Hematopoietic multipotent progenitor cell treated with erythropoietin and hydrocortisone succinate and interleukin-3 and kit ligand, for 4 days (in vitro differentiated cells): ENCODE measurements at places on chromosomes 12 and 14.
A peak's percentile ranks its signal among the peaks of the same experiment; 100 is the strongest.

- no peak for DNase-seq
Observed at GRCh38 chr12:26648066-26648465, 184.9 kb downstream of the ITPR2 start.

DNA sequence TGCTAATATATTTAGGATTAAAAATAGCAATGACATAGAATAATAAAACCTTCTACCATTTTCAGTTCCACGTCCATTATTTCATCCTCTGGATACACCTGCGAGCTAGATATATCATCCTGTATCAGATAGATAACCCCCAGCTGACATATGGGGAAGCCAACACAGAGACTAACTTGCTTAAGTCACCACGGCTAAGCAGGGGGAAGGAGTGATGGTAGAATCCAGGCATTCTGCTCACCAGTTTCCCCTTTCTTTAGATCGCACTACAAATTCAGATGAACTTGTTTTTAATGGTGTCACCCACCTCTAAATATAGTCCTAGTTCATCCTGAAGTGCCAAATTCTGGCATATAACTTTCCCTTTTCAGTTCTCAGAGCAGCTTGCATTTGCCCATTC, 110.1 kb downstream of the TXNDC16 start:
- DNase-seq: peak; percentile 33

DNA sequence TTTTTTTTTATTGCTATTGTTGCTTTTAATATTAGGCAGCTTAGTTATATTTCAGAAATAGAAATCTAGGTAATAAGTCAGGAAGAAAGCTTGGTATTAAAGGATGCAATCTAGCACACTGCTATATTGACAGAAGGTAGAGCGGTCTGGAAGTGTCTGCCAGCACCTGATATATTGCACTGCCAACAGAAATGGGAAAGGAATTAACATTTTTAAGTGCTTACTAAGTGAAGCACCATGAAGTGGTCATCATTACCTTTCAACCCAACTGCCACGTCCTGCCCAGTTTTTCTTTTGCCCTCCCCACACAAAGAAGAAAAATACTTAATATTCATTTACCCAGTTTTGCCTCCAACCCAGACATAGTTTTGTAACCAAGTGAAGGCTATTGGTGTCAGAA, 163.5 kb downstream of the KITLG start:
- DNase-seq: no peak

DNA sequence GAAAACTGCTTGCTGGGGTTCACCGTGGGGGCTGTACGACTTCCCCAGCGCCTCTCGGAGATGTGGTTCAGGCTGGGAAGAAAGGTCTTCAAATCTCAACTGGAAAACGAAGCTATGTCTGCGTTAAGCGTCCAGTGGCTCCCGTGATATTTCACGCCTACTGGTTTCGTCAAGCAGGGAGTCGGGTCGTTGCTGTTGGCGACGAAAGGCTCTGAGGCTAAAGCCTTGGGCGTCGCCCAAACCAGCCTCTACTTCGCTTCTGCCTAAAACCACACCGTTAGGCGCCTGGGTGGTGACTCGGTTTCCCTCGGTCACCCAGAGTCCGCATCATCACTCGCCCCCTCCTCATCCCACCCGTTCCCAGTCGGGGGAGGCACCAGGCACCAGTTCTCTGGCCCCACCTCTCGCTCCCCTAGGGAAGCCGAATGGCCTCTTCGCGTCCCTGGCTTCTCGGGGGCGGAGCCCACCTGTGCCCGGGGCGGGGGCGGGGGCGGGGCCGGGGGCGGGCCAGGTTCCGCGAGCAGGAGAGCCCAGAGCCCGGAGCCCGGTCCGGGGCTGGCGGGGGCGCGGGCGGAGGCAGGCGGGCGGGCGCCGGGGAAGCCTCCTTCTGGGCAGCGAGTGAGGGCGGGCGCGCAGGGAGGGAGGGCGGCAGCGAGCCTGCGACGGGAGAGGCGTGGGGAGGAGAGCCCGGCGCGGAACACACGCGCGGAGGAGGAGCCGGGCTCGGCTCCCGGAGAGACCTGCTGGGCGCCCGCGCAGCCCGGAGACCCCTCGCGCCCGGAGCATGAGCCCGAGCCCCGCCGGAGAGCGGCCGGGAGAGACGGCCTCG, at the start of gene B4GALNT3:
TSS of gene B4GALNT3 (plus strand) at position 510 of the 829 bp plus-strand sequence. CDS start 438 bp downstream, outside the sequence.
- DNase-seq: peak; percentile 44

GRCh38 chr12:115500872-115501271, 776.6 kb downstream of the MED13L start:
- no peak for DNase-seq

DNA sequence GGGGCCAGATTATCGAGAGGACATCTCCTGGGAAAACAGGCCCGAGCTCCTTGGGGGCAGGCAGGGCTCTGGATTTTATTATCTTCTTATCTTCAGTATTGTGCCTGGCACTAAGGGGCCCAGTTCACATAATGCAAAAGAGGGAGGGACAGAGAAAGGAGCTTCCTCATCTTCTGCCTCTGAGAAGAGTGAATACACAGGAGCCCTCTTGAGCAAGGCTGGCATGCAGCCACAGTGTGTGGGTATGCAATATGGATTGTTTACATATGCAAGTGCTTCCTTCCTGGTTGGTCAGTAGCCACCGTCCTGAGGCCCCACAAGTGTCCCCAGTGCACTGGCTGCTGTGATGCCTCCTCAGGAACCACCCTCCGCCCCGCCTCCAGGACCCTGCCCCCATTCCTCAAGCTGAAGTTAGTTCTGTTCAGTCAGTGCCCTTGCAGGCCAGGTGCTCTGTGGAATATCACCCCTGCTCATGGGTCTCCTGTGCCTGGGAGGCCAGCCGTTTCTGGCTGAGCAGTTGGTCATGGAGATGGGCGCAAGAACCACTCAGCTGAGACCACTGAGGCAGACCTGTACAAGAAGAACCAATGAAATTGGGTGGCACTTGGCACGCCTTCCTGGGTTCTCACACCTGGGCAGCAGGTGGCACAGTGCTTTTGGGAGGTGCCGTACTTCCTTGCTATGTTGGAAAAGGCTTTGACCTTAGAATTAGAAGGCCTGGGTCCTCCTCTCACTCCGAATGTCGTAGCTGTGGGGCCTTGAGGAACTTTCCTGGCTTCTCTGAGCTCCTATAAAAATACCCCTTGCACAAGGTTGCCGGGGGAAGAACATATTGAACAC, 35.1 kb upstream of the ACTN1 start:
- DNase-seq: peak; percentile 93

DNA sequence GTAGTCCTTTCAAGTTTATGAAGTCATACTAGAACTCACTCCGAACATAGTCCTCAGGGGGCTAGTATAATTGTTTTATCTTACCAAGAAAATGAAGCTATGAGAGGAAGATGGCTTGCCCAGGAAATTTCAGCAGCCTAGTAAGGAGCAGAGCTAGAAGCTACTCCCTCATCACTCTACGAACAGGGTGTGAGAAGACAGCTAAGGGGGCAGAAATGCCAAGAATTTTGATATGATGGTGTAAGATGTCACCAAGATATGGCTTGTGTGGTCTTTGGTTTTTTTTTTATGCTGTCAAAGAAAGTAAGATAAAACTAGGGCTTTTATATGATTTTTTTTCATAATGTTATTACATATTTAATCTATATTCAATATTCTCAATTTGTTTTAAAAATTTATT, 47.6 kb downstream of the PRICKLE1 start:
- DNase-seq: no peak

DNA sequence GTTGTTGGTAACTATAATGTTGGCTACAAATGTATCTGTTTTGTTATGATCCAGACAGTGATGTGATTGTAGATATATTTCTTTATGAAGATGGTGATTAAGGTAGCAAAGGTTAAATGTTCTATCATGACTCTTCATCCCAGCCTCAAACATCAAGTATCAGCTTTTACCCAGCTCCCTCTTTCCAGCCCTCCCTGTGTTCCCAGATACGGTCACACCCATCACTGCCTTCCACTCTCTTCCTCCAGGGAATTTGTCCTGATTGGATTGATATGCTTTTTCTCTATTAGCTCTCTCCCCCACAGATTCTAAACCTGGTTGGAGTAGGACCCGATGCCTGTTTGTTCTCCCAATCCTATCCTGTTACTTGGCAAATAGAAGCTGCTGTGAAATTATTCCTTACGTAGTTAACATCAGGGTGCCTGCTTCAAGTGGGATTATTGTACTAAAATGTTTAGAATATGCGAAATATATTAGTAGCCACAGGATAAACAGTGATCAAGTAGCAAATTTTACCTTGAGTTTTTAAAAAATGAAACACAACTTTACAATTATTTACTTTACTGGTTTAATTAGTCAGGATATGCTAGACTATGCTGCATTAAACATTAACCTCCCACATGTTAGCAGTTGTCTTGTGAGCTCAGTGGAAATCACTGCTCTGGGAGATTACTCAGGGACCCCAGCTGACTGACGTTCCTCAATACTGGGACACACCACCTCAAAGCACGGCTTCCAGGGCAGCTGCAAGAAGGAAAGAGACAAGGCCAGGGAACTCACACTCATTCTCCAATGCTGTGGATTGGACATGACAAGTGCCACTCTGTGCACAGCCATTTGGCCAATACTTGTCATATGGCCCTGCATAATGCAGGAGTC, 165.3 kb downstream of the ALX1 start:
- DNase-seq: no peak

- DNase-seq: peak; percentile 28
Observed at GRCh38 chr12:57190037-57190436, 26.6 kb upstream of the NXPH4 start.

GRCh38 chr12:16218934-16219751, 58.3 kb downstream of the SLC15A5 start:
- DNase-seq: no peak

- DNase-seq: no peak
Observed at GRCh38 chr14:74476607-74477006, 16.5 kb downstream of the NPC2 start.

- no peak for DNase-seq
Observed at GRCh38 chr14:96161636-96162035, 43.0 kb upstream of the BDKRB2 start.

DNA sequence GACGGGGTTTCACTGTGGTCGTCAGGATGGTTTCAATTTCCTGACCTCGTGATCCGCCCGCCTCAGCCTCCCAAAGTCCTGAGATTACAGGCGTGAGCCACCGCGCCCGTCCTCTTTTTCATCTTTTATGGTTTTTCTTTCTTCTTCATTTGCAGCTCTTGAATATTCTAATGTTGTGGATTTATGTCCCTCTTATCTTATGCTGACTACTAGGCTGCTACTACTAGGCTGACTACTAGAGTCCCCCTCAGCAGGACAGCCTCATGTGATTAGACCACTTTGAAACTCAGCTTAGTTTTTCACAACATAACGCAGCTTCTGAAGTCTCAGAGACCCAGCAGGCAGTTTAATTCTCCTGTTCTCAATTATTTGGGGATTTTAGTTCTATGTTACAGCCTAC, 857 bp upstream of the CLEC4E start:
- DNase-seq: no peak

- DNase-seq: no peak
Observed at GRCh38 chr12:67453191-67453590, 184.0 kb downstream of the CAND1 start.

GRCh38 chr12:21774358-21775132, at the start of gene KCNJ8:
TSS of gene KCNJ8 (minus strand) at chr12:21774706. CDS start at chr12:21773616, 1,090 bp downstream.
- DNase-seq: peak; percentile 35

- DNase-seq: no peak
Observed at GRCh38 chr14:68596211-68596610, 196.7 kb downstream of the ZFP36L1 start.

DNA sequence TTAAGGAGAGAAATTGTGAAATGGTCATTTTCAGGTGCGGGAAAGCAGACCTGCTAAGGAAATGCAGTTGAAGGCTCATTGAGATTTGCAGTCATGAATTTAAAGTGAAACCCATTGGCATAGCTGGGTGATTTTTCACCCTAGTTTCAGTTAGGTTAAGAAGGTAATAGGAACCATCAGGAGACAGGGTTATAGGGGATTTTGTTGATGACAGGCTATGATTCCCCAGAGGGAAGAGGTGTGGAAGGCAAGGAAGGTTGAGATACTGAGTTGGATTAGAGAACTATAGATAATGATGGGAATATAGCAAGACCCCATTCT, 22.7 kb upstream of the BMAL2 start:
- DNase-seq: no peak

DNA sequence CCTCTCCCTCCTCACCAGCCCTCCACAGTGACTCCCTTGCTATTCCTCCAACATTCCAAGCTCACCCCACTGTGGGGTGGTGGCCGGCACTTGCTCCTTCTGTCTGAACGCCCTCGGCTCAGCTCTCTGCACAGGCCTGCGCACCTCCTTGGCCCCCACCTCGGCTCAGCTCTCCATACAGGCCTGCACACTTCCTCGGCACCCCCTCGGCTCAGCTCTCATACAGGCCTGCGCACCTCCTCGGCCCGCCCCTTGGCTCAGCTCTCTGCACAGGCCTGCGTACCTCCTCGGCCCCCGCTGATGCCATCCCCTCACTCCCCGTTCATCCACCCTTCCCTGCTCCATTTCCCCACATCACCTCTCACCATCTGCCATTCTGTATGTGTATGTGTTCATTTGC, 332.7 kb upstream of the FKBP4 start:
- DNase-seq: no peak

DNA sequence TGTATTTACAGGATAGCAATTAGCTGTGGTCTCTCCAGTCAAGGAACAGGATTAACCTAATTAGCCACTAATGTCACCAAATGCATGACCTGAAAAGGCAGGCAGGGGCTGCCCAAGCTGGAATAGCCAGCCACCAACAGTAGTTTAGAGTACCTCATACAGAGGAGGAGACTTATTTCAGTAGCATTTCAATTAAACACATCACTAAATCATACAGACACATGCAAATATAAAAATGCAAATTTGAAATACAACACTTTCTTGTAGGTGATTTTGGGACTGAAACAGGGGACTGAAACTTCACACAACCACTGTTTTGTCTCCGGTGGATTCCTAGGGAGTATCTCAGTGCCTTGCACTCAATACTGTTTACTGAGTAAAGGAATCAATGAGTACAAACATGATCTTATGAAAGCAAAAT, 636 bp upstream of the IFNG-AS1 start:
- no peak for DNase-seq

GRCh38 chr12:98369581-98369980, 145.8 kb upstream of the TMPO start:
- DNase-seq: no peak

DNA sequence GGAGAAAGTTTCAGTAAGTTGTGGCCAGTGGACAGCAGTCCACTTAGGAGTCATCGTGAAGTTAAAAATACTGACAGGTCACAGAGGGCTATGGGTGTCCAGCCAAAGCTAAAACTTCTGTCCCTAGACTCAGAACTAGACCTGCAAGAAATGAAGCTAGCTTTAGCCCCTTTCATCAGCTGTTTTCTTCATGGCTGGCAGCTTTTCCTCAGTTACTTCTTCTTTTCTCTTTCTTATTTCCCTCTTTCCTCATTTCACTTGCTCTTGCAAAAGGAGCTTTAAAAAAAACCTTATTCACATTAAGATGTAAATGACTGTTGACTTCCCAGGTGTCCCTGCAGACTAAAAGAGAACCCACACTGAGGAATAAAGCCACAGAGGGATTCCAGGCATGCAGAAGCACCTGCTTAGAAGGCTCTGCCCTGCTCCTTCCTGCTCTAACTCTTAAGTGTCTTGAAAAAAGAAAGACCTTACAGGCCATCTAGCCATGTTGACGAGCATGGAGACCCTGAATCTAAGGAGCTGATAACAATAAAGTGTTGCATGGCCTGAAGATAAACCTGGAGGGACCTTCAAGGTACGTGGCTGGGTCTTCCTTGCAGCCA, 69.7 kb upstream of the CCND2 start:
- peak; percentile 60 for DNase-seq
